ENCODE measurements at places on chromosomes 1 and 21.

GRCh38 chr1:46302641-46303037, 777 bp downstream of the LRRC41 start:
- no peak for DNase-seq

DNA sequence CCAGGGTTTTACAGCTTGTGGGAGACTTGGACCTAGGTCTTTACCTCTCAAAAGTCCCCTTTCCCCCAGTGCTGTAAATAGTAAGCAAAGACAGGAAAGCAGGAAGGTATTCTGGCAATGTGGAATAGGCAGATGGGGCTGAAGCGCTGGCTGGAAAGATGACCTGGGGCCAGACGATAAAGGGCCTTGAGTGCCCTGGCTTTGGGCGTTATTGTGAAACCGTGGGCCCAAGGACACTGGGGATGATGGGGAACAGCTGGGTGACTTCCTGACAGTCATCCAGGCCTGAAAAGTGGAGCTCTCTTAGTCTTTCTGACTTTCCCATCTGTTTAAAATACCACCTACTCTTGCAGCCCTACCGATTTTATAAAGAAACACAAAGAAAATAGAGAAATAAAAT, 16.3 kb downstream of the URB2 start:
- no peak for DNase-seq

- DNase-seq, result no peak
Measured at GRCh38 chr1:174276087-174276486, 116.8 kb downstream of the RABGAP1L start.

- no peak for DNase-seq
Measured at GRCh38 chr1:157523774-157524493, 28.4 kb downstream of the FCRL5 start.

- no peak for DNase-seq
Measured at GRCh38 chr1:66876664-66877063, 48.0 kb downstream of the DNAI4 start.

- DNase-seq, result no peak
Measured at GRCh38 chr1:97875996-97876395, 44.8 kb downstream of the DPYD start.

GRCh38 chr1:60978421-60979357, 103.7 kb upstream of the NFIA start:
- no peak for DNase-seq

GRCh38 chr1:41533731-41534080, 49.2 kb upstream of the EDN2 start:
- no peak for DNase-seq

GRCh38 chr1:227094249-227094966, 154.3 kb downstream of the COQ8A start:
- no peak for DNase-seq

DNA sequence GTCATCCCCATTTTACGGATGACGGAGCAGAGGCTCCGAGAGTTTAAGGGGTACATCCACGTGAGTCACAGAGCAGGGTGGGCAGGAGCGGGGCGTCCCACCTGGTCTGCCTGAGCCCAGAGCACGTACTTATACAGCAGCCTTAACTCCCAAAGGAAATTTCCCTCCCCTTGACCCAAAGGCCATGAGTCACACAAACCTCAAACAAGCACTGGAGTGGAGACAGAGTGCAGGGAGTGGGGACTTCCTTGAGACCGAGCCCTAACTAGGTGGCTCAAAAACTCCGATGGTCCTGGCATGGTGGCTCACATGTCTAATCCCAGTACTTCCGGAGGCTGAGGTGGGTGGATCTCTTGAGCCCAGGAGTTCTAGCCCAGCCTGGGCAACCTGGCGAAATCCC, 141.6 kb upstream of the KLHDC7A start:
- DNase-seq, result no peak

DNA sequence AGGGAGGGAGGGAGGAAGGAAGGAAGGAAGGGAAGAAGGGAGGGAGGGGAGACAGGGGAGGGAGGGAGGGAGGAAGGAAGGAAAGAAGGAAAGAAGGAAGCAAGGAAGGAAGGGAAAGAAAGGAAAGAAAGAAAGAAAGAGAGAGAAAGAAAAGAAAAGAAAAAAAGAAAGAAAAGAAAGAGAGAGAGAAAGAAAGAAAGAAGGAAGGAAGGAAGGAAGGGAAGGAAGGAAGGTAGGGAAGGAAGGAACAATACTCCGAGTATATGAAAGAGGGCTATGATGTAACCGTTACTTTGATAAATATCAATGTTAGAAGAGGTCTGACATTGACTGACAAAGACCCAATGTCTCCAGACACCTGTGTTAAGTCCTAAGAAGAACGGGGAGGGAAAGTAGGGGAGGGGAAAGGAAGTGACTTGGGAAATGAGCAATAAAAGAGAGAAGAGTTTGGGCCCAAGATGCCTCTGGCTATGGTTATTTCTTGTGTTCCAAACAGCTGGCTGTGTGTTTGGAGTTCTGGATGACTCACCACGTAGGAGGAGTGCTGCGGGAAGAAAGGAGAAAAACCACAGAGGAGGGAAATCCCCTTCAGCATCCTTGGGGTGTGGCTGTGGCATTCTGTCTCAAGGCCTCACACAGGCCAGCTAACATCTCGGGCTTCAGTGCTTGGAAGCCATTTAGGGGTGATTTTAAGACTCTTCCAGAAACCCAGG, 37.0 kb upstream of the RXRG start:
- no peak for DNase-seq

GRCh38 chr1:43783671-43784205, 76.4 kb downstream of the ST3GAL3 start:
- no peak for DNase-seq

- no peak for DNase-seq
Measured at GRCh38 chr1:172429331-172430127, 9.0 kb downstream of the C1orf105 start.

GRCh38 chr1:906600-907420, 16.9 kb upstream of the SAMD11 start:
- peak; percentile 47 for DNase-seq

DNA sequence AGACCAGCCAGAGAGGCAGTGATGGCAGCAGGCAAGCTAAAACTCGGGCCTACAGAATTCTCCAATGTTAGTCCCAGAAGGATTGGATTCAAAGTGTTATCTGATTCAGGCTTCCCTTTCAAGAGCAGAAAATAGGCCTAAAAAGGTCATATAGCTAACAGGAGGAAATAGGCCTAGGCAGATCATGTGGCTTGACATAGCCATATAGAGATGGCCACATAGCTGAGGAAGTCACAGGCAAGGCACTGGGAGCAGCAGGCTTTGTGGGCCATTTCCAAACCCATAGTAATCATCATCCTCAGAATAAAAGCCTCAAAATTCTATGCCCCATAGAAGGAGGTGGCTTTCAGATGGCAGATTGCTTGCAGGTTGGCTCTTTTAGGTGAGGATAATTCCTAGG, 29.0 kb upstream of the LMO4 start:
- no peak for DNase-seq

DNA sequence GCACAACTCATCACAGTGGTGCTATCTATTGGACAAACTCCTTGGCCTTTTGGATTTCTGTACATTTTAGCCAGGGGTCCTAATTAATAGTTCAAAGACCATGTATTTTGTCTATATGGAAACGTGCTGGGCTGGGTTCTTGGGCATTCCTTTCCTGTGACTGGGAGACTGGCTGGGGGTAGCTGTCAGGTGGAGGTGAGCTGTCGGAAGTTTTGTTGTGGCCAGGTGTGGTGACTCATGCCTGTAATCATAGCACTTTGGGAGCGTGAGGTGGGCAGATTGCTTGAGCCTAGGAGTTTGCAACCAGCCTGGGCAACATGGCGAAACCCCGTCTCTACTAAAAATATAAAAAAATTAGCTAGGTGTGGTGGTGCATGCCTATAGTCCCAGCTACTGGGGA, 392.4 kb downstream of the RPS6KC1 start:
- DNase-seq, result no peak

GRCh38 chr1:230626232-230626631, 16.0 kb upstream of the COG2 start:
- no peak for DNase-seq

All from Right ventricle myocardium superior (tissue), 1 donor.